Fibroblast of skin of left quadriceps (primary cell): ENCODE measurements at places on chromosomes 11 and 22.

GRCh38 chr22:24952837-24953383 is 394 bp downstream of the KIAA1671 start:
- no peak for DNase-seq

- no peak for DNase-seq
These were observed 245.7 kb downstream of the ST3GAL4 start for GRCh38 chr11:126601136-126601535.

GRCh38 chr11:81286550-81286949 is 1447.1 kb downstream of the FAM181B start:
- no peak for DNase-seq

- no peak for DNase-seq
These were observed 29.8 kb upstream of the MSANTD2 start for GRCh38 chr11:124829986-124830385.

DNA sequence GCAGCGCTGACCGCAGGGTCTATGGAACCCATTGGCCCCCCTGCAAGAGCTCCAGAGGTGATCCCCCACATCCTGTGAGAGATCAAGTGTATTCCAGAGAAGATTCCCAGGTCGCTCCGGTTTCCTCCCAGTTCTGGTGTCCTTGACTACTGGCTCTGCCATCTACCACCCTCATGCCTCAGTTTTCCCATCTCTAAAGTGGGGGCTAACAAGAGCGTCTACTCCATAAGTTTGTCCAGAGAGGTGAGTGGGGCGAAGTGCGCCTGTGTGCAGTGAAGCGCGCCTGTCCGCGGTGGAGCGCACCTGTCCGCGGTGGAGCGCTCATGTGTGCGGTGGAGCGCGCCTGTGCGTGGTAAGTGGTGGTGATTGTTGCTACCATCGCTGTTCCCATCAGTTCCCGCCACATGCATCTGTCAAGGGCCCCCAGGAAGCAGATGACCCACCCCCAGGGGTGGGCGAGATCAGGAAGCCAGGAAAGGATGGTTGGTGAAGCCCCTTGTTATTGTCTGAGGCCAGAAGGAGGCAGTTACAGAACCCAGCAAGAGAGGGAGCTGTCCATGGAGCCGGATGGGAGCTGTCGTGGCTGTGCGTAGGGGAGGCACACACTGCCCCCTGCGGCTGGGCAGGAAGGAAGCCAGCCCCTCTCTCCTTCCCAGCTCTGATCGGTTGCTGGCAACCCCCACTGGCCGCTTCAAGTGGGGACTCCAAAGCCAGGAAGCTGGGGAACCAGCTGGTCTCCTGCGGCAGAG is 73.2 kb upstream of the FGF3 start:
- DNase-seq = no peak

DNA sequence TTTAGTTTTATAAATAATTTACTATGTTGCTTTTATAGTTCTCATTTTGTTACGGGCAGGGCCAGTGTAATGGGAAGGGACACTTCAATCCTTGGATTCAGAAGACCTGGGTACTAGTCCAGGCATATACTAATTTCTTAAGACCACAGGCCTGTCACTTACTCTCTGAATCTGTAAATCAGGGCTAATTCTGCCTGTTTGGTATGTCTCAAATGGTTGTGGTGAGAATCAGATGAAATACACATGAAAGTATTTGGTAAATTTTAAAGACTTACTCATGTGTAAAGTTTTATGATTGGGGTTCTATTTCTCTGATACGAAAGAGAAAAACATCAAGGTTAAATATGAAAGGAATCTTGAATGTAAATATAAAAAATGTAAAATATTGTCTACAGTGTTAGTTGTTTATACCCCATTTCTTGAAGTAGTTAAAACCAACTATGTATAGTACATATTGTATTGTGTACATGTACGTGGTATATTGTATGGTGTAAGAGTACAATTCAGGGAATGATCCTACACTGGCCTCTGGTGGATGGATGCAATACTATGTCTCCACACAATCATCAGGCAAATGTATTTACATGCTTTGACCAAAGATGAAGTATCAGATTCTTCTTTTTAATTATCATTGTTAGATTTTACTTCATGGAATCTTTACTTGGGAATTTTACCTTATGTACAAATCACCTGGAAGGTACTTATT is 24.5 kb upstream of the RAG2 start:
- DNase-seq = peak; percentile 31

DNA sequence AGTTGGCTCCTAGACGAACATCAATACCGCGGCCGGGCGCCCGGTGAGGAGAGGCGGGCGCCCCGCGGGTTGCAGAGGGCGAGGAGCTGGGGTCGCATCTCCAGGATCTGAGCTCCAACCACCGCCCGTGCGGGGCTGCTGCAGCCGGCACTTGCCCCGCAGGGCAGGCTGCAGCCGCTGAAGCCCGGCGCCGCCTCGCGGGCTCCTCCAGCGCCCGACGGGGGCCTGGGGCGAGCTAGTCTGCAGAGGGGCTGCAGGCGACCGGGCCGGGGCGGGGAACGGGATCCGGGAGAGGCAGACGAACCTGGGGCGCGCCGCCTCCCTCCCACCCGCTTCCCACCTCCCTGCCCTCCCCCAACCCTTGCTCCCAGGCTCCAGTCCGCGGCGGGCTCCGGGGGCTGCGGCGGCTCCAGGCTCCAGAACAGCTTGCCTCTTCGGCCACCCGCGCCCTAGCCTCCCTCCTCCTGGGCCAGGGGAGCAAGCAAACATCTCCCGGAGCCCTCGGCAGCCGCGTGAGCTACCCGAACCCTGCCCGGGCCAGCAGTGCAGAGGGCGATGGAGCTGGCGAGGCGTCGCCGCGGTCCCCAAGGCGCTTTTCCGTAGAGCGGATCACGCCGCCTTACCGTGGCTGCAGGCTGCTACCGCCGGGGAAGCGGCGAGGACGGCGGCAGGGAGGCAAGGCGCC is 802 bp downstream of the TENM4 start:
- DNase-seq = no peak

GRCh38 chr11:114889594-114890011 is 211.3 kb downstream of the NXPE2 start:
- no peak for DNase-seq

- no peak for DNase-seq
These were observed at the start of gene NCF4 for GRCh38 chr22:36860821-36861659. Gene NCF4, plus strand, starts transcription at chr22:36861006. Its CDS starts 166 bp downstream, at chr22:36861172.

- no peak for DNase-seq
These were observed at the start of gene FGF19 for GRCh38 chr11:69703768-69704507. Gene FGF19, minus strand, starts transcription at chr11:69704022. Its CDS starts 146 bp downstream, at chr11:69703876.

- DNase-seq = no peak
These were observed 18.3 kb upstream of the TALDO1 start for GRCh38 chr11:728901-729491.

DNA sequence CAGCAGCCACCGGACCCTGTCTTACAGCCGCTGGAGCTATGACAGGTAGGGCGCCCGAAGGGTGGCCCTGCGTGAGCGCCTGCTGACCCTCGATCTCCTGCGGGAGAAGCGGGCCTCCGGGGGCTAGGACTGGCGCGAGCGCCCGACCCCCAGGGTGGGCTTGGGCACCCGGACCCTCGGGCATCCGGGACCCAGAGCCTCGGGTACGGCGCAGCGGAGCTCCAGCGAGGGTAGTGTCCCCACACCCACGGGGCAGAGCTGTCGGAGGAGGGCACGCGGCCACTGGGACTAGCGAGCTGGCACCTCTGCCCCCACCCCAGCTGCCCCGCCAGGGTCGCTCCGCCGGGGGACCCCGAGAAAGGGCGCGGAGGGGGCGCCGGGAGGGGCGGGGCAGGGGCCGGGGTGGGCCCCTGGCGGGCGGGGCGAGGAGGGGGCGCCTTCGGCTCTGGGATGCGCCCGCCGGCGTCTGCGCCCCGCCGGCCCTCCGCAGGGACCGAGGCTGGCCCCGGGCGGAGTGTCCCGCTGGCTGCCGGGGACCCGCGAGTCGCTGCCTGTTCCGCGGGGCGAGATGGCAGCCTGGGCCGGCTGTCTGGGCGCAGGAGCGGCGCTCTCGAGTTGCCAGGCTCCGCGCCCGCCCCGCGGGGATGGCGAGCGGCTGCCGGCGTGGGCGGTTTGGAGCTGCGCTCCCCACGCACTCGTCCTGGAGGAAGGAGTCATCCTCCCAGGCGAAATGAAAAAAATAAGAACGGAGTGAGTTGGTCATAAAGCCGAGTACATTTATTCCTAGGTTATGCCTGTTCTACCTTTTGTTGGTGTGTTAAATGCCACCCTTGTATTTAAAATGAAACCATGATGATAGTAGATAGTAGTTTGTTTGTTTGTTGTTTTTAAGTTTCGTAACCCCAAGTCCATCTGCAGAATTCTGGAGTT is 32.4 kb downstream of the EIF3F start:
- no peak for DNase-seq

DNA sequence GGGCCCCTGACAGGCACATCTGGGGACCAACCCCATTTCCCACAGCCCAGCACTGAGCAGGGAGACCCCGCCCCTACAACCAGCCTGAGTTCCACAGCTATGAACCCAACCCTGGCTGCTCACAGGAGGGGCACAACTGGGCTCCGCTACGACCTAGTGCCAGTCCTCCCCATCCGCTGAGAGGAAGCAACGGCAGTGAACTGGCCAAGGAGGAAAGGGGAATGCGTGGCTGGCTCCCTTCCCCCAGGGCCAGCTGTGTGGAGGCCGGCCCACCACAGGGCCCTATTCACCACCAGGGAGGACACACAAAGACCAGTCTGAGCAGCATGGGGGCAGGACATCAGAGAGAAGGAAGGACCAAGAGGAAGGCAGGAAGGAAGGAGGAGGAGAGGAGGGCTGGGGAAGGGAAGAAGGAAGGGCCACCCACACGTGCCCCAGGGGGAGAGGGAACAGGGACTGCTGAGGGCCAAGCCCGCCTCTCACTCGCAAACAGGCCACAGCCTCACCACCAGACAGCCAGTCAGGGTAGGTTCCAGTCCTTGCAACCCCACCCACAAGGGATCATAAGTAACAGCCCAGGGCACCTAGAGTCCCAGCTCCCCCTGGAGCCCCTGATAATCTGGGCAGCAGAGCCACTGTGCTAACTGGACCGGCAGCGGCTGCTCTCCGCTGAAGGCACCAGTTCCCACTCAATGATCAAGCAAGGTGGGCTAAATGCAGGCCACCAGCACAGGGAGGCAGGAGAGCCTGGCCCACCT is 8.5 kb upstream of the GAL3ST1 start:
- DNase-seq = no peak

DNA sequence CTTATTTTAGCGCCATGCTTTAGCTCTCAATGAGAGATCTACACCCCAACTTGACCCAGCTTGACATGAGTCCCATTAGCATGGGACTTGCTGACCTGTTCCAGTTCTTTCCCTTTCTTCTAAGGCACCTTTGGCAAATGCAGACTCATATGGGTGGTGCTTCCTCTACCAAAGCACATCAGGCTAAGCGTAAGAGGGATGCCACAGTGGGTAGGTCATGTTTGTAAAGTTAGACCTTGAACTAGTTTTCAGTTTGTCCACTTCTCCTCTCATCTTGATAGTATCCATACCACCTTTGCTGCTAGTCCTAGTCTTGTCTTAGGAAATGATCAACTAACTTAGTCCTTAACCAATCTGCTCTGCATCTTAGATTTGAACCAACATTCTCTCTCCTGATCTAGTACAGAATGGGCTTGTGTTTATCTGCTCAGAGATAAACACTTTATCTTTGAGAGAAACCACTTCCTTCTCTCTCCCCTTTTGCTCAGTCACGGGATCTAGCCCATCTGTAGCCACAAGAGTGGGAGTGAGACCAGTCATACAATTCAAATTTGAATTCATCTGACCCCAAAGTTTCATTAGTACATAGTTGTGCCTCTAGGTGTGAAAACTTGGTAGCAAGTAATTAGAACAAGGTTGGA is 72.1 kb upstream of the CD44 start:
- DNase-seq = no peak

GRCh38 chr11:91859666-91860065 is 365.0 kb upstream of the FAT3 start:
- no peak for DNase-seq

DNA sequence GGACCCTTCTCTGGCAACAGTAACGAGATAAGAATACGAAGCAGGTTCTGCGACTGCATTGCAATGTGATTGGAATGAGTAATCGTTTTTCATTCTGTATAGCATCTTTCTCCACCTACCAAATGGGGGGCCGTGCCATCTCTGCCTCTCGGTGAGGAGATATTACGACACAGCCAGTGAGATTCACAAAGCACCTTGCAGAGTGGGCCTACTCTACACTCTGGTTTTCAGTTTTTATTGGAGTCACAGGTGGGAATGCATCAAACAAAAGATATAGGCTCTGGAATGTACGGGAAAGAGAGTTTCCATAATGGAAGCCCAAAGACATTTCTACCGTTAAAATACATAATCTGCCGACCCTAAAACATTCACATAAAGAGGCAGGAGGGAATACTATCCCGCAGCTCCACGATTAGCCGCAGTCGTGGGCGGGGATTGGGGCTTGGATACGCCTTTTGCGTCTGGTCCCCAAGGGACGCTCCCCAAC is 423 bp upstream of the RTN3 start:
- no peak for DNase-seq

GRCh38 chr22:49406879-49407587 is 420.6 kb downstream of the BRD1 start:
- DNase-seq = no peak

DNA sequence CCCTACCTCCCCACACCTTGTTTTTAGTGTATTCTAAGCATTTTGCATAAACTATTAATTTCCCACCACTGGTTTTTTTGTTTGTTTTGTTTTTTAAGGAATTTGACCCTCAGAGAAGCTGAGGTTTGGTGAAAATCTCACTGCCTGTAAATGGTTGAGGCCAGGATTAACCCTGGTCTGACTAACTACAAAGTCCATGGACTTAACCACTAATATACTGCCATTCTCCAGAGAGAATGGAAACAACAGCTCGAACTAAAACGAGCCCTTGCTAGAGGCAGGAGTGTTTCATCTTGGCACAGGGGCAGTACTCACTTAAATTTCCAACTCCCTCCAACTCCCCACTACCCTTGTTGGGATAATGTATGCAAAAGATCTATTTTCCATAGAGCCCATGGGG is 3.0 kb downstream of the CTNND1 start:
- no peak for DNase-seq

- DNase-seq = no peak
These were observed 22.2 kb upstream of the SCARF2 start for GRCh38 chr22:20459862-20460261.

- DNase-seq = no peak
These were observed 19.6 kb upstream of the JAM3 start for GRCh38 chr11:134049303-134049702.

DNA sequence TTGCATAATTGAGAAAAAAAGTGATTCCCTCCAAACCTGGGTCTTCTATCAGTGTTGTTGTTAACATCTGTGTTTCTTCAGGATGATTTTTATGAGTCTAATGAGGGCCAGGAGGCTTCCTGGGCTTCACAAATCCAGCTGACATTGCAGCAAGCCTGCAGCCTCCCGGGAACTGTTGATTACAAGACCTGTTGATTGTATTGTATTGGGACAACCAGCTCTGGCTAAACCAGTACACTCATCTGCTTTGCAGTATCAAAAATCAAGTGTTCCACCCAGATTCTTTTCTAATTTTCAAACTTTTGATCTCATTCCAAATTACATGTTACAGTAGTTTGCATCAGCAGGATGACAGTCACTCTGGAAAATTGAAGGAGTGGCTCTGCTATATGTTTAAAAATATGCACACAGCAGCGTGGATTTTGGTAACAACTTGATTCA is 16.1 kb upstream of the PRSS23 start:
- DNase-seq = peak; percentile 51

- no peak for DNase-seq
These were observed 546.0 kb upstream of the CCDC179 start for GRCh38 chr11:23406131-23406819.

- DNase-seq = no peak
These were observed 1059.4 kb upstream of the CCDC90B start for GRCh38 chr11:84345597-84345996.
